Activated T-helper 1 cell treated with anti-CD3 and anti-CD28 coated beads, Interleukin-2, amount 50 U/mL, for 16 hours (primary cell): ENCODE measurements at places on chromosomes 4 and X.
A peak's percentile ranks its signal among the peaks of the same experiment; 100 is the strongest.

- DNase-seq = no peak
These were observed 21.2 kb upstream of the USP9X start for GRCh38 chrX:41064018-41064417.

DNA sequence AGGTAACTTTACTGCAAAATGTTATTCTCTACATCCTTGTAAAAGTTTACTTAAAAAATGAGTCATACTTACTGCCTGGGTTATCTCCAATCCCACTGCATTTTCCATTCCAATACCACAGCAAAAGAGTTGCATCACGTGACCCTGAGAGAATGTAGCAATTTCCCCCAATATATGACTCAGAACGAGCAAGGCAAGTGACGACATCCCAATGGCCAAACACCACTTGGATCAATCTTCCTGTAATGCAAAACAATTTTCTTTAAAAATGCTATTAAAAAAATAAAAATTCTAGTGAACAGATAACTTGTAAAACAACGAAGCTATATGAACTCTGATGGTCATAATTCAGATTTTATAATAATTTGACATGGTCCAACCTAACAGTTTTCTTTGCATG, 224.3 kb downstream of the DCLK2 start:
- no peak for DNase-seq

DNA sequence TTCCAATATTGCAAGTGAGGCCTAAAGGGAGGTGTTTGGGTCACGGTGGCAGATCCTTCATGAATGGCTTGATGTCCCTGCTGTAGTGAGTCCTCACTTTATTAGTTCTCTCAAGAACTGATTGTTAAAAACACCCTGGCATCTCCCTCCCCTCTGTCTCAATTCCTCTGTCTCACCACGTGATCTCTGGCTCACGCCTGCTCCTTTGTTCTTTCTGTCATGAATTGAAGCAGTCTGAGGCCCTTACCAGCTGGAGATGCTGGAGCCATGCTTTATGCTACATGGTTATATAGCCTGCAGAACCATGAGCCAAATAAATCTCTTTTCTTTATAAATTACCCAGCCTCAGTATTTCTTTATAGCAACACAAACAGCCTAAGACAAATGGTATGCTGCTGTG, 980.7 kb upstream of the GRIA3 start:
- no peak for DNase-seq

DNA sequence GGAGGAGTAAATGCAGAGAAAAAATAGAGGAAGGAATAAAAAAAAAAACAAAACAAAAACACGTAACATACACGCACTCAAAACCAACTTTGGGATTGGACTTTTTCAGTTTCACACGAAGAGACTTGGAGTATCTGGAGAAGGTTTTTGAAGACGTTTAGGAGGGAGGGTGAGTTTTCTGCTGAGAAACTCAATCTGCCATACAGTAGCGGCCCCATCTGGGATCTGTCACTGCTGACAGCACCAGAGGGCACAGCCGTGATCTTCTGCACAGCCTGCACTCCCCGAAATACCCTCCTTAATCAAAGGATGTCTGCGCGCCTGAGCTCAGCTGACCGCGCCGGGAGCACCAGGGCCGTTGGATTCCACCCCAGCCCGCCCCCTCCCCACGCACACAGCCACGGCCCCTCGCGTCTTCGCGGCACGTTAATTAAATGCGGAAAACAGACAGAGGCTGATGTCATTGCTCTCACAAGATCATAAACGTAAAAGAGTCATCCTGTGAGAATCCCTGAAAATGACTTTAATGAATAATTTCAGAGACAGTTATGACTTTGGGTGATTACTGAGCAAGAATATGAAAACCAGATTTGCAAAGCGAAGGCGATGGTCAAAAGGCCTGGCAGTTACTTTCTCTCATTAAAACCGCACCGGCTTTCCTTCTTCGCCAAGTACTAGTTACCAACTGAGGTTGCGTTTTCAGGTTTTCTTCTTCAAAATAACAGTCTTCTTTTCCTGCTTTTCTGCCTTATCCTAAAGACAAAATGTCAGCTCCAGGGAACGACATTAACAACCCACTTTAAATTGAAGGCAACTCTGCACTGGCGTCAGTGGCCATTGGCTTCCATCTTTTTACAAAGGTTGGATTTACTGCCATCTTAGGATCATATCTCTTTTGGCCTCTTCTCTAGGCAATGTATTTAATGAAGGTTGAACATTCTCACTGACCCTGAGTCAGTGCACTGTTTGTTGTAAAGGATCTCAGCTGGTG, 10.6 kb downstream of the HAND2 start:
- DNase-seq = no peak

DNA sequence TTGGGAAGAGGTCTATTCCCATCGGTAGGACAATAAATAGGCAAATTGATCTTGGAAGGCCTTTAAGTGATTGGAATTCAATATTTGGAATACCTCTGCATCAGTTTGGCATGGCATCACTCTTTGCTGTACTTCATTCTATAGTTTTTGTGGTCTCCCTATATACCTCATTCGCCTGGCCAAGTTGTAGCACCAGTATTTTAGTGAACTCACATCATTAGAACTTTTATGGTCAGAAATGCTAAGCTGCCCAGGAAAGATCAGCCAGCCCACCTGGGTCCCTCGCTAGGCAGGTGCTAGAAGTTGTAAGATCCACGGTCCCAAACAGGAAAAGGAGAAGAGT, 40.3 kb downstream of the ZCCHC13 start:
- DNase-seq = no peak

GRCh38 chrX:19063030-19063429, 59.2 kb downstream of the ADGRG2 start:
- no peak for DNase-seq

DNA sequence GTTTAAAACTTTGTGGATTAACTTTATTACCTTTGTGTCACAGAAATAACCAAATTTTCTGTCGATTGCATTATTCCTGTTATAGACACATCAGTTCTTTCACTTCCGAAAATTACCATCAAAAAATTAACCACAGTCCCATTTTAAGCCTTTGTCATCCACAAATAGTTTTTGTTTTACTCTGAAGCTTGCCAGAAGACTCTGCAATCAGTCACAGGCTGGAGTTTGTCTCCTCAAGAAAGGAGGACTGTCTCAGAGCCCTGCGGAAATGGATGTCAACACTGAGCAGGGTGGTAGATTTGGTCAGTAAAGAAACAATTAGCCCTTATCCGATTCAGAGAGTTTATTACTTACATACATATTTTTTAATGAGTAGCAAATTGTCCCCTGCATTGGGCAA, 20.1 kb upstream of the TCEAL4 start:
- DNase-seq = no peak

GRCh38 chr4:106270736-106271135, 45.3 kb downstream of the TBCK start:
- no peak for DNase-seq

DNA sequence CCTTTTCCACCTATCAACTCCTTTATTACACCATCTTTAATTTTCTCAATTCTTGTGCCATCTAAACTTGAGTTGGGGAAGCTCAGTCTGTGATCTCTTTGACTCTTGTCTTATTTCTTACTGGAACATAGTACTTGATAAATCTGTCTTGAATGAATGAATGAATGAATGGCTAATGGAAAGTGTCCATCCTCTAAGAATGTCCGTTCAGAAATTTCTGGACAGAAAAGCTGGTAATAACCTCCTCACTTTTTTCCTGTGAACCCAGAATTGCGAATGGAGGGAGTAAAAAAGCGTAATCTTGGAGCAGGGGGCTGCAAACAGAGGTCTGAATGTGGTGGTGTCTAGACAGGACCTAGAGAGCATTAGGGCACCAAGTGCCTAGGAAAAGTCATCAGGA, 9.4 kb upstream of the CLTRN start:
- no peak for DNase-seq

GRCh38 chr4:109462297-109462696, 28.7 kb downstream of the SEC24B start:
- DNase-seq = no peak

- peak; percentile 20 for DNase-seq
These were observed 277.5 kb upstream of the AGTR2 start for GRCh38 chrX:115892787-115893671.

DNA sequence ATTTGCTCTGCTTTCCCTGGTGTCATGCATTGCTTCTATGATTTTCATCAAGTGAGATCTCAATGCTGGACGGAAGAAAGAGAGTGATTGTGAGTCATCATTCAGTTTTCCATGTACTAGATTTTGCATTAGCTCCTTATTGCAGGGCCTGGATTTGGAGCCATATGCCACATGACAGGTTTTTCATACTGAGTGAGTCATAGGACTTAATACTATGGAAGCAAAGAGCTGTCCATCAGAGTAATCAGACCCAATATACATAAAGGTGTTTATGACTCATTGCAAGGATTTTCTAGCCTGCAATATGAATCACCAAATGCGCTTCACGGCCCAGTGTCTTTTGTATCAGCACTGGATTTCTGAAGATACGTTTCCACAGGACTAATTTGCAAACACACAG, 11.2 kb upstream of the TFDP3 start:
- DNase-seq = no peak

DNA sequence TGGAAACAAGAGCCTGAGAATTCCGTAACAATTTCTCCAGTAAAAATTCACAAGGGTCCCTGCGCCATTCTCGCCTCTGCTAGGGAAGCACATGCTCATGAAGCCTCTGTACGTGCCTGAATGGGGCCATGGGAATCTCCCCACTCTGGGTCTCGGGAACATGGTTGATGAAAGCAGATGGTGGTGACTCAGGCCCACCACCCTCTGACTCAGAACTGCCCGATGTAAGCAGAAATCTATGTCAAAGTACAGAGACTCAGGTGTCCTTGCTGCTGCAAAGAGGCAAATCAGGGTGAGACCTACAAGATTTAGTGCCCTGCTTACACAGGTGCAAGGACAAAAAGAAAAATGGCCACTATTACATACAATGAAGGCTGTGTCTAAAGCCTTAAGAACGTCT, 65.0 kb downstream of the SCD5 start:
- DNase-seq = no peak

DNA sequence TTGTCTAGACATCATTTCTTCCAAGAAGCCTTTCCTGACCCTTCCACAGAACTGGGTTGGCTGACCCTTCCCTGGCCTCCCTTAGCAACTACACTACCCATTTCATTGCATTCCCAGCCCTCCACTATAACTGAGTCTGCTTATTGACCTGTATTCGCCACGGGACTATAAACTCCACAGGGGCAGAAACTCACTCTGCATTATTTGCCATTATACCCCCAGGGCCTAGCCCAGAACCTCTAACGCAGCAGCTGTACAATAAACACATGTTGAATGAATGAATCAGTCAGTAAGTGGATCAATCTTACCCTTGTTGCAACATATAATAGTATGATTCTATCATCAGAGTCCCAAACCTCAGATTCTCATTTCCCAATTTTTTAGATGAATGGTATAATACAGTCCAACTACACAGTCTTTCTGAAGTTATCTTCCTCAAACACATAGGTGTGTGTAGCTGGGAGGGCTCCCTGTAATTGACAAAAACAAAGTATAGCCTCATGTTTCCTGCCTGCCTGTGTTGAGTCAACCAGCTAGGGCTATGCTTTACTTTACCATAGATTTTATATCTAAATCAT, 209.3 kb downstream of the CHIC2 start:
- DNase-seq = no peak

- DNase-seq = no peak
These were observed 7.8 kb upstream of the SH3TC1 start for GRCh38 chr4:8191136-8191747.

- DNase-seq = no peak
These were observed 18.0 kb downstream of the FAM9A start for GRCh38 chrX:8783097-8783713.

DNA sequence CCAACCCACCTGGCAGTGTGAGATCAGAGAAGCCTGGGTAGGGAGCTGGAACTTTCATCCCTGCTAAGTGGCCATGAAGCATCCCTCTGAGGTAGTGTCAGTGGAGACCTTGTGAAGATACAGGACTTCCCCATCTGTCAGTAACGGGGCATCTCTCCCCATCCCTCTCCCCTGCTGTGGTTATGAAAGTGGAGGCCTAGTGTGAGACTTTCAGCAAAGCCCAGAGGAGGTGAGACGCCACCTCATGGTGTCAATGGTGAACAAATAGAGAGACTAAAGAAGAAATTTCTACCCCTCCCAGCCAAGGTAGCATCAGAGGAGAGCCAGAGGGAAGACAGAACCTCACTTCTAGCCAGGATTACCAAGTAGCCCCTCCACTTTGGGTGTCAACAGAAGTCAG, 150.2 kb downstream of the VEGFC start:
- DNase-seq = no peak

DNA sequence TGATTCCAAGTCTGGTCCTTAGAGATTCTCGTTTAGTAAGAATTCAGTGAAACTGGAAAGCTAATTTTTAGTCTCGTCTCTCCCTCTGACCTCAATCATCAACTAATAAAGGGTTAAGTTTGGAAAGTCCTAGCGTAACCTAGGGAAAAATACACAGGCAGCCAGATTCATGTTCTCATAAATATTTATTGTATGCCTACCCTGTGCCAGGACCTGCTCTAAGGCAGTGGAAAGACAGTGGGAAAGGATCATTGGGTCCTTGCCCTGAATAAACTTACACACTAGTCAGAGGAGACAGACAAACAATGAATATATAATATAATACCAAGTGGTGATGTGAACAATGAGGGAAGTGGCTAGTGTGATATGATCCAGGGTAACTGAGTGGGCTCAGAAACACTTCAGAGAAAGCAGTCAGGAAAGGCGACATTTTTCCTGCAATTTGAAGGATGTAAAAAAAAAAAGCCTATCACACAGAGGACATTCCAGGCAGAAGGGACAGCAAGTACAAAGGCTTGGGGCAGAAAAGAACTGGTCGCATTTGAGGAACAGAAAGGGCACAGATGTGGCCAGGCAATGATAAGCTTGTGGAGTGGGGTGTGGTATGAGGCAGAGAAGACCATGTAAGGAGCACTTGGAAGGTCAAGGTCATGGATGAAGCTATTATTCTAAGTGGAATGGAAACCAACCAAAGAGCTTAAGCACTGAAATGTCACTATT, 128.8 kb downstream of the AMELX start:
- DNase-seq = no peak

DNA sequence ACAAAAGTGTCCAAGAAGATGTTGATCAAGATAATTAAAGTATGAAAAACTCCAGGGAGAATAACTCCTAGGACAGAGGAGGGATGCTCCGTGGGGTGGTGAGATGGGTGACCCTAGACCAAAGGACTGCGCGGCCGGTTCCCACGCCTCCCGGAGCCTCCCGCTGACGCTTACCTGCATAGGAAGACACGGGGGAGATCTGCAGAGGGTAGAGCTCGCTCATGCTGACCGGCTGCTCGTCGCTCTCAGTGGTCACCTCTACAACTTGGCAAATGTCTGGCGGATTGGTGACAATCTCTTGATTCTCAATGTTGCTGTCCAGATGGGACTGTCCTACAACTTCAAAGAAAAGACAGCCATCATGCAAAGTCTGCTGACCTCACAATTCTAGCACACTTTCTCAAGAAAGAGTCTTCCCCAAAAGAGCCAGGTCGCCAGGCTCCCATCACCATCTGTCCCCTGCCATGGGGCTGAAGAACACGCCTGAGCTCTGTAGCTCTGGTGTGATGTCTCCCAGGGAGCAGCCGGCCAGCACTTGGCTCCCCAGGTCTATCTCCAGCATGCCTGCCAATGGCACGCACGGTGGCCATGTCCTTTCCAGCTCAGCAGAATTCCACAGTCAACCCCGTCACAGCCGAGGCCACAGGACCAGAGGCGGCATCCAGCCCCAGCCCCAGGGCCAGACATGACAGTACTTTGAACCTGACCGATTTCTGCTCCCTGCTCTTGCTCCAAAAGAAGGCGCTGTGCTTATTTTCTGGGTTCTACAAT, 75.4 kb downstream of the IRF2 start:
- no peak for DNase-seq
